Brain microvascular endothelial cell (primary cell): ENCODE measurements at places on chromosomes 11 and 22.

- DNase-seq, result peak; percentile 7
Measured at GRCh38 chr11:64447831-64448598, 89.1 kb downstream of the RPS6KA4 start.

- peak; percentile 32 for DNase-seq
Measured at GRCh38 chr11:112321501-112322172, 61.0 kb upstream of the PLET1 start.

DNA sequence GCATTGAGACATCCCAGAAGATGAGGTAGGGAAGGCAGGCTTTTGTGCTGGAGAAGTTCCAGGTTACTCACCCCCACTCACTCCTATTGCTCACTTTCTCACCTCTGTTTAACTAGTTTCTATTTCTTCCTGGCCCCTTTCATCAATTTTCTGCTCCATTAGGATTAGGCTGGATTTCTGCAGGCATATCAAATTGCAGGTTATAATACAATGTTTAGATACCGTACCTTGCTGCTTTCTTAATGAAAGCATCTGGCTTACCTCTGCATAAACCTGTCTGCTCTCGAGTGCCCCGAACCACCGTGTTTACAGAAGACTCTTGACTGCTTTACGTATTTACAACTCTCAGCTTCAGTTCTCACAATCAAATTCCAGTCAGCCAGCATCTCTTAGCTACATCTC is 173.7 kb downstream of the ADAMTS15 start:
- no peak for DNase-seq

DNA sequence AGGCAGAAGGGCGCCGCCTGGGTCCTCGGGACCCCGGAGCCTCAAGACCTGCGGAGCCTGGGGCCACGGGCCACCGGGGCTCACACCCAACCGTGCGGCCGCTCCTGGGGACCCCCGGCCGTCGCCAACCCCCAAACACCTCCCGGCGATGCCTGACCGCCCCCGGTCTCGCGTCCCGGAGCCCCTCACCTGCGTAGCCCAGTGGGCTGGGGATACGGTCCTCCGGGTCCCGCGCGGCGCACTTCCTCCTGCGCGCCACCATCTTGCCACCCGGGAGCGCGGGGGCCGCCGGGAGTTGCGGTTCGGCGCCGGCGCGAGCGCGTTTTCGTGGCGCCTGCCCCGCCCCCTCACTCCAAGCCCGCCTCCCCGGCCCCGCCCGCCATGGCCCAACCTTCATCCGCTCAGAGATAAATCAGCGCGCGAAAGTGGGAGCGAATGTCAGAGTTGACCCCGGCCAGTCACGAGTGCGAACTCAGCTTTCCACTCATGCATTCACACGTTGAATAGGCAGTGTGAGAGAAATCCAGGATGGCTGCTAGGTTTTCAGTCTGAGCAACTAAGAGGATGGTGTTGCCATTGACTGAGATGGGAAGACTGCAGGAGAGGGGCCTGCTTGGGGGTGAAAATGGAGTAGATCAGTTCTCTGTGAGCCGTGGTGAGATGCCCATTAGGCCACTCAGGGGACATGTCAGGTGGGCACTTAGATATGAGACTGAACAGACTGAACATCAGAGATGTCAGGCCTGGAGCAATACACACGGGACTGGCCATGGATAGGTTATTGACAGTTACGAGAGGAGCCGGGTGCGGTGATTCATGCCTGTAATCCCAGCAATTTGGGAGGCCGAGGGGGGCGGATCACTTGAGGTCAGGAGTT is at the start of gene RRP7A:
Gene RRP7A (minus strand): TSS at position 272 of the 877 bp plus-strand sequence. CDS start 10 bp downstream, at position 262.
- DNase-seq, result peak; percentile 29

DNA sequence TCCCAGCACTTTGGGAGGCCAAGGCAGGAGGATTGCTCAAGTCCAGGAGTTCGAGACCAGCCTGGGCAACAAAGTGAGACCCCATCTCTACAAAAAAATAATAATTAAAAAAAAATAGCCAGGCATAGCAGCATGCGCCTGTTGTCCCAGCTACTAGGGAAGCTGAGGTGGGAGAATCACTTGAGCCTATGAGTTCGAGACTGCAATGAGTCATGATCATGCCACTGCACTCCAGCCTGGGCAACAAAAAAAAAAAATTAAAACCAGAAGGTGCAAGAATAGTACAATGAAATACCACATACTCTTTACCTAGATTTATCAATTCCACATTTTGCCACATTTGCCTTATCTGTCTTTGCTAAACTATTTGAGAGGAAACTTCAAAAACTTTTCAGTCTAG is 8.2 kb downstream of the DPF2 start:
- no peak for DNase-seq

DNA sequence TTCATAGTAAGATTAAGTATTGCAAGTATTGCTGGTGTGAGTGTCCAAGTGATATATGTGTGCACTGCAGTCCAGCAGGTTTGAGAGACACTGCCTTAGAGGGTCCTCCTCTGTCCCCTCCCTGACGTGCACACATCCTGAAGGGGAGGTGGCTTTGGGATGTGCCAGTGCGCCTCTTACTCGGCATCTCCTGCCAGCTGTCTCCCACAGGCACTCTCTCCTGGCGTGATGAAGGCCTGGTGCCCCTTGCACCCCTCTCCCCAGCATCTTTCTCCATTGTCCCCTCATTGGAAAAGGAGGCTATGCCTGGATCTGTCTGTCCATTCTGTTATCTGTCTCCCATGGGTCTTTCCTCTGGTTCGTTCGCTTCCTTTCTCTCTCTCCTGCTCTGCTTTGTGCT is 24.2 kb downstream of the GTPBP1 start:
- DNase-seq, result no peak

- no peak for DNase-seq
Measured at GRCh38 chr11:115670538-115671205, 166.5 kb upstream of the CADM1 start.

- peak; percentile 57 for DNase-seq
Measured at GRCh38 chr11:94130298-94131046, 1.8 kb downstream of the PANX1 start.

DNA sequence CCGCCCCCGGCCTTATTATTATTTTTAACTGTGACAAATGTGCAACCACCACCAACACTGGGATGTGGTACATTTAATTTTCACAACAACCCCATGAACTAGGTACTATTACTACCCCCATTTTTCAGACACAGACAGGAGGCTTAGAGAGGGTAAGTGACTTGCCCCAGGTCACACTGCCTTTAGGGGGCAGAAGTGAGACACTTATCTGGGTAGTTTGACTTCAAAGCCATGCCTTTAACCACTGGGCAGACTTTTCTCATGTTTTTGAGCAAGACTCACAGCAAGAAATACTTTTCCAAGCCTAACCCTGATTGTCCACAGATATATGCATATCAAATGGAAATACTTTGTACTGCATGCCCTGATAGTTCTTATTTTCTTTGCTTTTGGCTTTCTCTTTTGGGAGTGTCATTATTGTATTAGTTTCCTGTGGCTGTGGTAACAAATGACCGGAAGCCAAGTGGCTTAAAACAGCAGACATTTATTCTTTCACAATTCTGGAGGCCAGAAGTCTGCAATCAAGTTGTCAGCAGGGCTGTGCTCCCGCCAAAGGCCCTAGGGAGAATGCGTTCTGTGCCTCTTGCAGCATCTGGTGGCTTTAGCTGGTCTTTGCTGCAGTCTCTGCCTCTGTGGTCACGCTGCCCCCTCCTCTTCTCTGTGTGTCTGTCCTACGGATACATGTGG is 110.8 kb downstream of the GRIK4 start:
- DNase-seq, result no peak

DNA sequence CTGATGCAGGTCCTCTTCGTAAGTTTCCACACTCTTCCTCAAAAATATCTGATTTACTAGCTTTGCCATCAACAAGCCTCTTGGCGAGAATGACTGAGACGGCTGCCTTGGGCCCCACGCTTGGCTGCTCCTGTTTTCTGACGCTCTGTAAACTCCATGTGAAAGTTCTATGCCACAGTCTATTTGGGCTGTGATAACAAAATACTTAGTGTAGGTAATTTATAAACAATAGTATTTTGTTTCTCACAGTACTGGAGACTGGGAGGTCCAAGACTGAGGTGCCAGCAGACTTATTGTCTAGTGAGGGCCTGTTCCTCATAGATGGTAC is 123.2 kb upstream of the SORL1-AS1 start:
- DNase-seq, result no peak

- no peak for DNase-seq
Measured at GRCh38 chr11:79060081-79060953, 380.5 kb downstream of the TENM4 start.

GRCh38 chr11:46361283-46362155 is 14.3 kb downstream of the DGKZ start:
- DNase-seq, result peak; percentile 69

DNA sequence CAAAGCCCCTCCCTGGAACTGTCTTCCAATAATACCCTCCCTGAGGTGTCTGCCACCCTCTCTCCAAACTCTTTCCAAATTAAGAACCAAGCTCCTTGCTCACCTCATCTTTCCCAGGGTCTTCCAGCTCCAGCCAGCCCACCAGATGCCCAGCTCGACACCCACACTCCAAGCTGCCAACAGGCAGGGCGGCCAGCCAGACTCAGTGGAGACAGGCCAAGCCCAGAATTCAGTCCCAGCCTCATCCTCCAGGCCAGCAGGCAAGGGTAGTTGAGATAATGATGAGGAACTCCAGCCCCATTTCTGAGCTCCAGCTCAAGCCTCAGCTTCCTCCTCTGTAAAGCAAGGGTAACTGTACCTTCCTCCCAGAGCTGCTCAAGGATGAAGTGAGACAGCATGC is 132.9 kb downstream of the CHST1 start:
- DNase-seq, result no peak

- no peak for DNase-seq
Measured at GRCh38 chr11:7467652-7468051, 17.7 kb upstream of the OLFML1 start.

- peak; percentile 59 for DNase-seq
Measured at GRCh38 chr11:73404048-73404447, 27.8 kb downstream of the RELT start.

DNA sequence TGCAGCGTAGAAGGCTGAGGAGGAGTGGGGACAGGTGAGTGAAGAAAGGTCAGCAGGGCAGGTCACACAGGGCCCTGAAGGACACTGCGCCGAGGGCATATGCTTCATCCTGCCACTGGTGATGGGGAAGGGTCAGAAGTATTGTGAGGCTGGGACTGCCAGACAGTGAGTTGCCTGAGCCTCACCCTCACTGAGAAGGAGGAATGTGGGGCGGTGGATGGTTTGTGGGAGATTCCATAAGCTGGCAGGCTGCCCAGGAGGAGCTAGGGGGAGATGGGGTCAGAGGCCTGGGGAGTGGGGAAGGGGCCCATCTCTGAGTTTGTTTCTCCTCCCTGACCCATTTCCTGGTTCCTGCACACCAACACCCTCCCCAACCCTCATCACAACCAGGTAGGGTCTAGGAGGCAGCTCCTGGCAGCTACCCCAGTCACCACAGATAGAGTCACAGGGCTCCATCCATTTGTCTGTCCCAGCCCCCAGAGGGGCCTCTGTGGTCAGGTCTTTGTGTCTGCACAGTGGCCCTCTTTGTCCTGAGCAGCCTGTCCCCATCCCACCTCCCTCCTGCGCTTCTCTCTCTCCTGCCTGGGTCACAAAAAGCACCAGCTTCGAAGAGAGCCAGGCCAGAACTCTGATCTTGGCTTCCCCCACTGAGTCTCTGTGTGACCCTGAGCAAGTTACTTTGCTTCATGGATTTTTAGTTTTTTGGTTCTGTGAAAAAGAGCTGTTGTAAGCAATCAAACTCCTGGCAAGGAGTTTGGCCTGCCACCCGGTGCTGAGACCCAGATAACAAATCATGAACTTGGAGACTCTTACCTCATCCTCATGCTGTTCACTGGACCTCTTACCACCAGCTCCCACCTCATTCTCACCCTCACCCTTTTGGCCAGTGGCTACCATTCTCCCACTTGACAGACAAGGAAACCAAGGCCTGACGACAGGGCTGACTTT is 4.6 kb upstream of the P2RY2 start:
- no peak for DNase-seq

DNA sequence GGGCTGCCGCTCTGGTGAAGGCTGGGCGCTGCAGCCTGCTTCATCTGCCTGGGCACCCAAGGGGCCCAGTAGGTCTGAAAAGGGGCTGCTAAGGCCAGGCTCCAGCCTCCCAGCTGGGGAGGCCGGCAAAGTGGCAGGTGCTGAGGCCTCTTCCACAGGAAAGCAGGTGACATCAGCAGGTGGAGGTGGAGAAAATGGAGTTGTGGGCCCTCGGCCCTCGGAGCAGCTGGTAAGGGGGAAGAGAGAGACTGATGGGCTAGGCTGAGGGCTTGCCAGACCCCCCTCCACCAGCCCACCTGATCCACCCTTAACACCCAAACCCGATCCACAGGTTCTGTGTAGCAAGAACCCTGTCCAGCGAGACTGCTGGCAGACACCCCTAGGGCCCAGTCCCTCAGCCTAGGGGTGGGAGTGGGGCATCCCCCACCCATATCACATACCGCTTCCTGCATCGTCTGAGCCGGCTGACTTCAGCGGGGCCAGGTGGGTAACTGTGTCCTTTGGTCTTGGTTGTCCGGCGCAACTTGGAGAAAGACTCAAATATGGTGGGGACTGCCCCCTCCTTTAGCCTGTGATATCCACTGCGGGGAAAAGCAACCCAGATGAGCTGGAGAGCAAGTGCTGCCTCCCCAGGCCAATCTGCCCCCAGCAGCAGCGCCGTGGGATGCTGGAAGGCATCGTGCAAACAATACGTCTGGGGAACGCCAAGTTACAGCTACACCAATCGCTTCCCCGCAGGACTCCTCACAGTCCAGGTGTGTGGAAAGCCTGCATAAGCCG is 1.5 kb downstream of the THAP7 start:
- no peak for DNase-seq

DNA sequence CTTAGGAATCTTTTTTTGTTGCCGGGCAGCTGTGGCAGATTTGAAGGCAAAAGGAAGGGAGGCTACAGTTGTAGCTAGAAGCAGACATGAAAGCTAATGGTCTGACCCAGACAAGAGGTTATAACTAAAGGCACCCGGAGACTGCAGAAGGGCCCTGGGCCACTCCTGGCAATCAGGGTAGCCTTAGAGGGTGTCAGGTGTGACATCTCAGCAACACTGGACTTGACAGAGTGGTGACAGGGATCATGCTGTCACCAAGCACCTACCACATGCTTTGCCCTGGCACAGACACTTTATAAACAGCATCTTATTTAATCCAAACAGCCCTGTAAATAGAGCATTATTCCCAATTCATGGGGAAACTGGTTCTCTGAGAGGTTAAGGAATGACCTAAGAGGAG is 25.7 kb downstream of the TUB start:
- no peak for DNase-seq

- no peak for DNase-seq
Measured at GRCh38 chr22:22697377-22698117, 53.1 kb downstream of the GGTLC2 start.

DNA sequence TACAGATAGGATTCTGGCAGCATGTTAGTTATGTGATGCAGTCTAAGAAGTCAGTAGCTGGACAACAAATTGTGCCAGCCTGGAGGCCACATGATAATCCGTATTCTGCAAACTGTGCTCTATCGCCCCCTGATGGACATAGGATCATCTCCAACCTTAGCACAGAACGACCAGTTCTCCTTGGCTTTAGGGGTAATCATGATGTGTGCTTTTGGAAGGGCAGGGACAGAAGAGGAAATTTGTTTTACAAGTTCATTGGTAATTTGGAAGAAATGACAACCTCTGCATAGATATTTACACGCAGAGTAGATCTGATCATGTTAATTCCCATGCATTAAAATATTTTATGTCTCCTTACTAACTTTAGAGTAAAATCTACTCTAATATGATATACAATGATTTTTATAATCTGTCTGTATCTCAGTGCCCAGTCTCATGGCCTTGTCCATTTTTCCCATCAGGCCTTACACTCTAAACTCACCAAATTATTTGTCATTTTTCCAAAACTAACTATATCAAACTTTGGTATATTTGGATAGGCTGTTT is 12.1 kb downstream of the OR10D3 start:
- peak; percentile 55 for DNase-seq

- DNase-seq, result no peak
Measured at GRCh38 chr11:61542705-61543104, 34.2 kb downstream of the LRRC10B start.

GRCh38 chr11:90134478-90135003 is at the start of gene NAALAD2:
TSS of gene NAALAD2 (plus strand) at chr11:90134663. CDS start at chr11:90134759, 96 bp downstream.
- peak; percentile 22 for DNase-seq
